AG04450 (cell line): ENCODE measurements at places on chromosomes 7 and 10.

DNA sequence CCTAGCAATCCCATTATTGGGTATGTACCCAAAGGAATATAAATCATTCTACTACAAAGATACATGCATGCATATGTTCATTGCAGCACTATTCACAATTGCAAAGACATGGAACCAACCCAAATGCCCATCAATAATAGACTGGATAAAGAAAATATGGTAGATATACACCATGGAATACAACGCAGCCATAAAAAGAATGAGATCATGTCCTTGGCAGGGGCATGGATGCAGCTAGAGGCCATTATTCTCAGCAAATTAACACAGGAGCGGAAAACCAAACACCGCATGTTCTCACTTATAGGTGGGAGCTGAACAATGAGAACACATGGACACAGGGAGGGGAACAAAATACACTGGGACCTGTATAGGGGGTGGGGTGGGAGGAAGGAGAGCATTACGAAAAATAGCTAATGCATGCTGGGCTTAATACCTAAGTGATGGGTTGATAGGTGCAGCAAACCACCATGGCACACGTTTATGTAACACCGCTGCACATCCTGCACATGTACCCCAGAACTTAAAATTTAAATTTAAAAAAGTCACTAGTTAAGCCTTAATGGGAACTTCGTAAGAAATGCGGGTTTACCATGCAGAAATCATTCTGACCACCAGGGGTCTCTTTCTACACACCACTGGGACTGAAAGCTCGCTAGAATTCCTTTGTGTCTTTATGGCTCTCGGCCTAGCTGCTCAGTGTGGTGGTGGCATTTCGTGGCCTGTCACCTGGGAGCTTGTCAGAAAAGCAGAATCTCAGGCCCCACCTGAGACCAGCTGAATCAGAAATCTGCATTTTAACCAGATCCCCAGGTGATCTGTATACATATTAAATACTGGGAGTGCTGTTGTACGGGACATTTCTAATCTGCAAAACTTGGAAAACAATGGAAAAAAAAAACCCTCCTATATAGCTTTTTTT lies 9.5 kb downstream of the ANKRD1 start:
- peak; percentile 56 for DNase-seq

- no peak for DNase-seq
These were observed 140.1 kb upstream of the JCAD start for GRCh38 chr10:30199376-30200016.

DNA sequence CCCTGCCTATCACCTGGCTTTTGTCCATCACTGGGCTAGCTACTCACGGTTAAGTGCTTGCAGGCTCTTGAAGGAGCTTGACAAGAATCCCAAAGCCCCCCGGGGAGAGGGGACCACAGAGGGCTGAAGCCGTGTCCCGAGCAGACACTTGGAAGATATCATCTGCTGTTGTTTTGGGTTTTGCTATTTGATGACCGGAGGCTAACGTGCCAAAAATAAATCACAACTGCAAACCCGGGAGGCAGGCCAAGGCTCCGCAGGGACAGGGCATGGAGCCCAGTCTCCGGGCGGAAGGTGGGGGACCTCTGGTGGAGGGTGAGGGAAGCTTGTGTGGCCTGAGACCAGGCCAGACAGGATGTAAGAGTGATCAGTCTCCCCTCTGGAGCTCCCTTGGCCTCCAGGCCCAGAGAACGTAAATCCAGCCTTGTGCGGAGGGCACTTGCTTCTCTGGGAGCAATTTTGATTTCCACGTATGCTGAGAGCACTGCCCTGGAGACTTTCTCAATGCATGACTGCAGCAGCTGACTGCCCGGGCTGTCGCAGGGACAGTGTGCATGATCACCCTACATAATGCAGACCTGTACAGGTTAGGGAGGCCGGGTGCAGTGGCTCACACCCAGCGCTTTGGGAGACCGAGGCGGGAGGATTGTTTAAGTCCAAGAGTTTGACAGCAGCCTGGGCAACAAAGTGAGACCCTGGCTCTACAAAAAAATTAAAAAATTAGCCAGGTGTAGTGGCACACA lies at the start of gene PHKG1:
Gene PHKG1 (minus strand): TSS at position 164 of the 743 bp plus-strand sequence. CDS start 4,011 bp downstream, outside the sequence.
- DNase-seq: peak; percentile 50

GRCh38 chr7:137850972-137851945 lies 4.5 kb upstream of the DGKI start:
- no peak for DNase-seq

- no peak for DNase-seq
These were observed 14.6 kb upstream of the NPS start for GRCh38 chr10:127534496-127534895.

GRCh38 chr10:44977287-44978212 lies 1.1 kb downstream of the DEPP1 start:
- no peak for DNase-seq

GRCh38 chr10:121846555-121846954 lies 81.3 kb downstream of the ATE1 start:
- DNase-seq: no peak

GRCh38 chr10:90494183-90494582 lies 363.7 kb downstream of the HTR7 start:
- no peak for DNase-seq

DNA sequence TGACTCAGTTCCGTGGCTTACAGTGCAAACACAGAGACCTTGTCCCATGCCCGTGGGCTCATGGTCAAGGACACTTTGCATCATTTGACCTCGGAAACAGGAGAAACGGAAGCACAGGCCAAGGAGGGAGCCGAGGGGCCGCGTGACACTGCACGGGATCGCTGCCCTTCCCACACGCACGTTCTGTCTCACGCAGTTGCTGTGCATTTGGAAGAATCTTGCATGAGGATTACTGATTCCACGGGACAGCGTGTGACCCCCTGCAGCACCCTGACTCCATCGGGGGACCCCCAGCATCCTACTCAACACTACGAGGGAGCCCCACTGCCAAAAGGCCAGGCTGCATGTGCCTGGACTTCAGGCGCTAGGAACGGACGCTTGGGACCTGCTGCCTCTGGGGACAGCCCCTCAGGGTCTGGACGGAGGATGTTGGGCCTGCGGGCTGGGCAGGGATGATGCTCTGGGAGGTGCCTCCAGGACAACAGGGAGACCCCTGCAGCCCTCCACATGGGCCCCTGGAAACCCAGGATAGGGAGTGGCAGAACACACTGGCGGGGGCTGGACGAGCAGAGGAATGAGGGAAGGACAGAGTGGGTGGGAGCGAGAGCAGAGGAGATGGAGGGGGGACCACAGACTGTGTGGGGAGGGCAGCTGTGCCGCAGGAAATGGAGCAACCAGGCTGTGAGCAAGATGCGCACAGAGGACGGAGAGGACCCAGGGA lies 222.2 kb downstream of the DNAJB6 start:
- DNase-seq: no peak

DNA sequence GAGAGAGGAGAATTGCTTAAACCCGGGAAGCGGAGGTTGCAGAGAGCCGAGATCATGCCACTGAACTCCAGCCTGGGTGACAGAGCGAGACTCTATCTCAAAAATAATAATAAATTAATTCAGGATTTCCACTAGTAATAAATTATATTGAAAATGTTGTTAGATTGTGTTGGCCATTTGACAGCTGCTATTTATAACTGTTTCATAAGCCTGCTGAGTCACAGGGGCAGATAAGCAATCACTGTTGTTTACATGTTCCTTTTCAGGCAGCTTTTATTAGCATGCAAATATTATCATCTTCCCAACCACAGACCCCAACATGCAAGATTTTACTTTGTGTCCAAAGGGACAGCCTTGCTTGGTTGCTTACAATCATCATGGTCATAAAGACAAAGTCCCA lies 49.5 kb upstream of the ZNF138 start:
- no peak for DNase-seq

DNA sequence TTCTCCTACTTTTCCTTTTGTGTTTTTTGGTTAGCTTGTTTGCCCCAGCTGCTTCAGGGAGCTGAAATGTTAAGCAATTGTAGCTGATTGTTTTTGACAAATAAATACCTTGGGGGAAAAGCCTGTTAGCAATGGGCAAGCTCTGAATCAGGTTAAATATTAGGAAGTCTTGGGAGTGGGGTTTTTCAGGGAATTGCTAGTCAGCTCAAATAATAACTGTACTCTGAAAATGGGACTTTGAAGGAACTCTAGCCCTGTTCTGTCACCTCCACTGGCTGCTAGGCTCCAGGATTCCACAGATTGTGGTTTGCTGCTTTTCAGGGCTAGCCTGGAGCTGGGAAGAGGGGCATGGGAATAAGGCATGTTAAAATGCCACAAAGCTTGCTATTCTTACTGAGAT lies 39.5 kb downstream of the ADK start:
- no peak for DNase-seq

- no peak for DNase-seq
These were observed 22.7 kb upstream of the GTF2IRD1 start for GRCh38 chr7:74430961-74431466.

- no peak for DNase-seq
These were observed at the start of gene NRG3 for GRCh38 chr10:81874875-81875466. NRG3 (plus strand) TSS chr10:81875194.

GRCh38 chr10:95655571-95656290 lies 780 bp downstream of the ALDH18A1 start:
- DNase-seq: no peak
